NCI-H69 (cell line): ENCODE measurements at places on chromosomes 16 and 17.

DNA sequence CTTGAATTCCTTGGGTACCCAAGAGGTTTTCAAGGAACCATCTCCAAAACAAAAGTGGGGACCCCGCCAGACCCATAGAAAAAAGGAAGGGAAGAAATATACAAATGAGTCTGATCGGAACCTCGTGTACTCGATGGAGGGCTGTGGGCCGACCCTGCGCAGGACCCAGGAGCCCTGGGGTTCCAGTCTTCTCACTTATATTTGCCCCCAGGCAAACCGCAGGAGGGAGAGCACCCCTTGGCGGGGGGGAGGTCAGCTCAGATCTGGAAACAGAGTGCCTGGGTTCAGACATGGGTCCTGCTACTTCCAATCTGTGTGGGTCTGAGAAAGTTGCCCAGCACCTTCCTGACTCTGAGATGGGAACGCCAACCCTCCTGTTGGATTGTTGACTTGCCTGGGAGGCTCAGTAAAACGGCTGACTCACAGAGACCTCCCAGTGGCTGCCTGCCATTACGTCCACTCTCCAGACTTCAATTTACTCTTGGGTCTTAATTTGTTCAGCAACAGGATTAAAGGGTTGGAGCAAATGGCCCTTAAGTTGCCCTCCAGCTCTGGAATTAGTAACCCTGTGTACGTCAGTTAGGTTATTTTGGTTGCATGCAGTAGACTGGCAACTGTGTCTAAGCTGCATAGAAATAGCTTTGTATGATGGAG lies 24.9 kb upstream of the CACNG4 start:
- peak; percentile 17 for DNase-seq

GRCh38 chr16:89138843-89139520 lies 32.6 kb upstream of the CDH15 start:
- DNase-seq: no peak

- DNase-seq: peak; percentile 63
Observed at GRCh38 chr16:3490911-3491629, 4.2 kb downstream of the C16orf90 start.

GRCh38 chr17:82274134-82275020 lies 877 bp upstream of the CSNK1D start:
- no peak for DNase-seq

- DNase-seq: no peak
Observed at GRCh38 chr17:1137465-1137894, 42.3 kb downstream of the ABR start.

DNA sequence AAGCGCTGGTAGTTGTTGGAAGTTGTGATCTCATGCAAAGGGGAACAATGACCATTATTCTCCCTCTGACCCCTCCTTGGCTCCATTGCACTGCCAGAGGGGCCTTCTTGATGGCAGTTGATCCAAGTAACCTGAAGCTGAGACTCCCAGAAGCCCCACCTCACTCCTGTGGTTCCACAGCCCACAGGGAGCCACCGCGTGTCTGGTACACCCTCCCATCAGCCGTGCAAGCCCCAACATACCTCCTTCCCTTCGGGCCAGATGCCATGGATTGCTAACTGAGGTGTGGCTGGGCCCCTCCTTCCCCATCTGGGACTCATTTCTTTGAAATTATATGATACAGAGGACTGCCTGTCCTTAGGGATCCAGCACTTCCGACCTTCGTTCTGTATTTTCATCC lies 17.8 kb downstream of the SAP30BP start:
- DNase-seq: peak; percentile 70

- peak; percentile 76 for DNase-seq
Observed at GRCh38 chr17:17028059-17028877, 14.0 kb upstream of the MPRIP start.

- DNase-seq: peak; percentile 91
Observed at GRCh38 chr17:30321314-30321713, 12.5 kb downstream of the TMIGD1 start.
